ENCODE measurements at places on chromosomes 5 and 9.

GRCh38 chr9:38083858-38084555, 15.0 kb upstream of the SHB start:
- DNase-seq = no peak

GRCh38 chr5:122142480-122143164, 13.3 kb downstream of the ZNF474 start:
- DNase-seq = no peak

- no peak for DNase-seq
These were observed 40.7 kb downstream of the KIAA0825 start for GRCh38 chr5:94577466-94578245.

DNA sequence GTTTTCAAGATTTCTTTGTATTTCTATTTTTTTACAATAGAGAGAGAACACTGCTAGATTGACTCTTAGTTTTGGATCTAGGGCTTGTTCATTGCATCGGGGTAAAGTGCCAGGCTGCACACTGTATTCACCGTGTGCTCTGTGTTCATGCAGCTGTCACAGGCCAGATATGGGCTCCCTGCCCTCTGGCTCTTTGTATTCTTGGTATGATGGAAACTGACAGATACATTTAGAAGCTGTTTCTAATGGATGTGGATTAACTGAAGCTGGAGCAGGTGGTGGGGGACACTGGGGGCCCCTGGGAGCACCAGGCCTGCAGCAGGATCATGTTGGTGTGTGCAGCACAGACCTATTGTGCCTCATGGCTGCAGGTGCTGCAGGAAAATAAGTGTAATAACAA, 28.0 kb downstream of the SLC36A1 start:
- no peak for DNase-seq

- DNase-seq = no peak
These were observed 20.0 kb downstream of the ANKRD33B start for GRCh38 chr5:10583663-10584572.

GRCh38 chr5:122702524-122702875, 72.4 kb upstream of the SNX2 start:
- no peak for DNase-seq

GRCh38 chr5:68292316-68292715, 76.8 kb downstream of the PIK3R1 start:
- no peak for DNase-seq

GRCh38 chr9:109538346-109538745, 40.2 kb upstream of the PTPN3 start:
- no peak for DNase-seq

GRCh38 chr5:21688655-21689054, 1164.5 kb downstream of the CDH12 start:
- no peak for DNase-seq

DNA sequence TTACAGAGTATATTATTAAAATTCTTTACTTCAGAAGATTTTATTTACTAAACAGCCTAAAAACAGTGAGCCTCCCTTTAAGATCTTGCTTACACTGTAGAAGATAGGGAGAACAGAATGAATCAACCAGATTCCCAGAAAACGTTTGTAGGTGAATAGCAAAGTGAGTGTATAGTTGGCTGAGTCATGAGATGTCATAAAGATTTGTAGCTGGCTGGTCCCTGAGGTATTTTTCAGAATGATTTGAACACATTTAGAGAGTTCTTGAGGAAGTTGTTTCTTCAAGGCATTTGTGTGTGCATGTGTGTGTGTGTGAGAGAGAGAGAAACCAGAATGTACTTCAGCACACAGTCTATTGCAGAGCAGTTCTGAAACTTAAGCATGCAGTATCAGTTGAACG, 159.4 kb upstream of the PRR16 start:
- no peak for DNase-seq

DNA sequence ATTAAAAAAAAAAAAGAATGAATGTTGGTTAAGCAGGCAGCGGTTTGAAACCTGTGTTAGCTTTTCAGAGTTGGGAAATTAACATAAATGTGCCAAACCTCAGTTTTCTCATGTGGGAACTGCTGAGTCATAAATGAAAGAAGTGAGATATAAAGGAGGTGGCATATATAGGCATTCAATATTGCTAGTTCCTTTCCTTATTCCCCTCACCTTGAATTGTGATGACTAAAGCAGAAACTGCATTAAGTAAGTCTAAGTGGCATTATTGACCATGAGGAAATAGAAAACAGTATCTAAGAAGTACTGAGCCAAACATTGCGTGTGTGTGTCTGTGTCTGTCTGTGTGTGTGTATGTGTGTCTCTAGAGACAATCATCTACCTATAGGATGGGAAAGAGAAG, 691.2 kb downstream of the TLR4 start:
- DNase-seq = no peak

DNA sequence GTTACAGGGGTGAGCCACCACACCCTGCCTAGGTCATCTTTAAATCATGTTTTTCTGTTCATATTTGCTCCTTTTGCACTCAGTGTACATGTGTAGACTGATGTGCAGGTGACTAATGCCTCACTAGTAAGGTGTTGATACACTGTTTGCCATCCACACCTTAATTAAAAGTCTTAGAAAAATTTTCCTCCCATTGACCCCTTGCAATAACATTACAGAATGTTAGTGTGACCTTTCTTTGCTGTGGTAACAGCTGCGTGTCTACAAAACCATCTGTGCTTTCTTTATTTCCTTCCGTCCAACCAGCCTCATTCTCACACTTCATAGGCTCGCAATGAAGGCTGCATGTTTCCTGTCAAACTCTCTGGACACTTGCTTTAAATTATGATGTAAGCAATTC, 6.6 kb upstream of the CEMIP2 start:
- no peak for DNase-seq

- no peak for DNase-seq
These were observed 337.3 kb upstream of the RFX3 start for GRCh38 chr9:3863111-3863528.

- no peak for DNase-seq
These were observed 44.5 kb downstream of the INSYN2B start for GRCh38 chr5:169935762-169936161.

GRCh38 chr5:132530946-132531345, 12.4 kb downstream of the IL5 start:
- DNase-seq = no peak

DNA sequence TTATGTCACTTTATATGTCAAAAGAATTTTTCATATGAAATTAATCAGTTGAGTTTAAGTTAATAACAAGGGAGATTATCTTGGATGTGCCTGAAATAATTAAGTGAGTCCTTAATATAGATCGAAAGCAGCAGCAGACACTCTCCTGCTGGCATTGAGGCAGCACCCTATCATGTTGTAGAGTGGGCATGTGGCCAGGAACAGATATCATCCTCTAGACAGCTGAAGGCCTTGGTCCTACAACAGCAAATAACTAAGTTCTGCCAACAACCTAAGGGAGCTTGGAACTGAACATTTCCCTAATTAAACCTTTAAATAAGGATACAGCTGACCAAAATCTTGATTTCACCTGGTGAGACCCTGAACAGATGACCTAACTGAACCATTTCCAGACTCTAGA, 25.8 kb upstream of the UGT3A1 start:
- DNase-seq = no peak

GRCh38 chr9:14687042-14687719, 6.1 kb downstream of the ZDHHC21 start:
- no peak for DNase-seq

DNA sequence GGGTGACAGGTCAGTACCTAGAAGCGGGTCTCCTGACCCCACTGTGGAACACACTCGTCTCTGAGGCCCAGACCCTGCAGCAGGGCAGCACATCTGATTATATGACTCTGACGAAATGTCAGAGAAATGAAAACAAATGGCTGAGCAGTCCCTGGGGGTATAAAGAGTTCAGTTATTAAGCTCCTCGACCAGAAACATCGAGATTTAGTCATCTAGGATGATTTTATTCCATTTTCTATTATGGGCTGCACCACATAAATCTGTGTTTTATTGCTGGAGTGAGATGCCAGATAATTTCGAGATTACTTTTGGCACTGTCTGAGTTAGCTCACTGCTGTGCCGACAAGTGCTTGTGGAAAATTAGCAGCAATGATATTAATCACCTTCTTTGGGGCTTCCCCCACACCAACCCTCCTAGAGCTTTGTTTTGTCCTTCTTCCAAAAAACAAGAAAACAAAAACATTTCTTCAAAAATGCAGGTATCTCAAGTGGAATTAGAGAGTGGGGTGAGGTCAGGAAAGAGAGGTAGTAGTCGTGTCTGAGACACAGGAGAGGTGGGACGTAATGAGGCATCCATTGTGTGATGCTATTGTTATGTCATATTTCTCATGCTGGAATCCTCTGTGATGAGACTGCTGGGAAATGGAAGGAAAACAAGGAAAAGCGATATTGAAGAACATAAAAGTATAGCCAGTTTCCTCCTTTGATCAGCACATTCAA, 495.5 kb downstream of the DMAC1 start:
- no peak for DNase-seq

- no peak for DNase-seq
These were observed 119.5 kb upstream of the PLCXD3 start for GRCh38 chr5:41629897-41630296.

DNA sequence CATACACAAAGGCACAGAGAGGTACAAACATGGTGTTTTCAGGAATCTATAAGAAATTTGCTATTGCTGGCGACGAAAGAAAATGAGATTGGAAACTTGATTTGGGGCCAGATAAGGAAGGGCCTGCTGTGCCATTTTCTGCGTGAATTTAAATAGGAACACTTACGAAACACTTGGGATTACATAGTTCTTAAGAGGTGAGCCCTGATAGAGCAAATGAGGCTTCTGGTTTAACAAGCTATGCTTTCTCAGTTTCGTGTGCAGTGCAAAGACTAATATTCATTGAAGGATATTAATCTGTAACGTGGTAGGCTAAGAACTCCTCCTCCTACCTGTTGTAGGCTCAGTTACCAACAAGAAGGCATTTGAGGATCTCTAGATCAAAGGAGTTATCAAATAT, 93.1 kb downstream of the CDK5RAP2 start:
- no peak for DNase-seq

GRCh38 chr5:13766236-13766635, 178.3 kb downstream of the DNAH5 start:
- no peak for DNase-seq

GRCh38 chr9:37447111-37447510, 18.1 kb downstream of the ZBTB5 start:
- DNase-seq = no peak

GRCh38 chr5:11126844-11127243, 365.8 kb upstream of the DAP start:
- no peak for DNase-seq

DNA sequence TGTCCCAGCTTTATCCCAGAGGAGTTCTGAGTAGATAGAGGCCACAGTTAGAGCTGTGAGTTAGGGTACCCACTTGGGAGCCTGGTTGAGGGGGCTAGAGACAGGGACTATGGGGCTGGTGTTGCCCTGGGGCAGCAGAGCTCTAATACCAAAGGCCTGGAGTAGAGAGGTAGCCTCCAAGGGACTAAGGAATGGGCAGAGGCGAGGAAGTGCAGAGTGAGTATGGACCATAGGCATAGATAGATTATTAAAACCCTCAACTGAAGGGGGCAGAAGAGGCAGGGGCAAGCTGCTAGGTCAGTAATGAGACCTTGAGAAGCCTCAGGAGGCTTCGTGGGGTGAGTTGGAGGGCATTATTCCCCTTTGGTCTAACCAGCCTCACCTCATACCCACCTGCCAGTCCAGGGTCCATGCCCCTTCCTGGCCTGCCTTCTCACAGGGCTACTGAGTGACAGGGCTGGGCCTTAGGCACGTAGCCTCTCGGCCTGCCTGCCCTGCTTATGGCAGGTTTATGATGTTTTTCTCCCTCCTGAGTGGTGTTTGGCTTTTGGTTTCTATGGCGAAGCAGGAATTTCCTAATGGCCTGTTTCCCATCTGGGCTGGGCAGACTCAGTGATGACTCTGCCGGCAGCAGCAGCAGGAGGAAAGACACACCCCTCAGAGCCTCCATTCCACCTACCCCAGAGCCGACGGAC, 8.0 kb downstream of the PDLIM4 start:
- no peak for DNase-seq

DNA sequence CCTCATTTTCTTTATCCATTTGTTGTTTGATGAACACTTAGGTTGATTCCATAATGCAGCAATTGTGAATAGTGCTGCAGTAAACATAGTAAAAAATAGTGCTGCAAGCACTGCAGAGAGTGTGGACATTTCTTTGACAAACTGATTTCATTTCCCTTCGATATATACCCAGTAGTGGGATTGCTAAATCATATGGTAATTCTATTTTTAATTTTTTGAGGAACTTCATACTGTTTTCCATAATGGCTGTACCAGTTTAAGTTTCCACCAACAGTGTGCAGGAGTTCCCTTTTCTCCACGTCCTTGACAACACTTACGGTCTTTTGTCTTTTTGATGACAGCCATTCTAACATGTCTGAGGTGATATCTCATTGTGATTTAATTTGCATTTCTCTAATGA, 138.2 kb upstream of the PLPPR1 start:
- no peak for DNase-seq

DNA sequence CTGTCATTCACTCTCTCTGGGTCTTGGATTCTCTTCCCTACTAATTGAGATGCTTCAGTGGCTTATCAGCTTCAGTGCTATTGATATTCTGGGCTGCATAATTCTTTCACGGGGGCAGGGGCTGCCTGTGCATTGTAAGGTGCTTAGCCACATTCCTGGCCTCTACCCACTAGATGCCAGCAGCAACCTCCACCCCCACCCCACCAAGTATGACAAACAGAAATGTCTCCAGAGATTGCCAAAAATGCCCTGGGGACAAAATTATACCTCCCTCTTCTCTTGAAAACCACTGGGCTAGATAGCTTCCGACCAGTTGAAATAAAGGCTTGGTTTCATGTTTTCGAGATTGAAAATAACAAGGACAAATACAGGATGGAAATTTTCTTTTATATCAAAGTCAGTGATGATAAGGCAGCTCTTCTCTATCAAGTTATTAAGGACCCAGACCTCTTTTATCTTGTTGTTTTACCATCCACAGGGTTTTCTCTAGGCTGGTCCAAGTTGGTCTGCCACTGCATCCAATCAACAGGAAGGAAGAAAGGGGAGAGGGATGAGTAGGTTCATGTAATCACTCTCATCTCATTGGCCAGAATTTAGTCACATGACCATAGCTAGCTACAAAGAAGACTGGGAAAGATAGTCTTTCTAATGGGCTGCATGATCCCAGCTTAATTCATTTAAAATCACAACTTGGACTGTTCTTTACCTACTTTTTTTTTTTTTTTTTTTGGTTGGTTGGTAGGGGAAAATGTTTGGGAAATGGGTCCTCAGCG, 92.1 kb upstream of the RANBP3L start:
- DNase-seq = no peak

DNA sequence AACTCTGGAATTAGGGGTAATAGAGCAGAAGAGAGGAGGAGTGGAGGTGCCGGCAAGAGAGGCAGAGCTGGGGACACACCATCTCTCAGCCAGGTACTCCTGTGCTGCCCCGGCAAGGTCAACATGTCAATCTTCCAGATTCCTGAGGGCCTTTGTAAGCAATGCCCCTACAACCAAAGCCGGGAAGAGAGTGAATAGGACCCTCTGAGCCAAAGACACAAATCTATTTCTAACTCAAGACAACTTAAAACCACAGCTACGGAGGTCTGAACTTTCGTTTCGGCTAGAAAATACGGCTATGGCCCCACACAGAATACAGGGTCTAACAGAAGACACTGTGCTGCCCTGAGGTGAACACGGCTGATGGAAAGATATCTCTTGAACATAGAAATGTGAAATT, 66.6 kb downstream of the SERINC5 start:
- no peak for DNase-seq
